LNCaP clone FGC (cell line): ENCODE measurements at places on chromosomes 2 and 18.
A peak's percentile ranks its signal among the peaks of the same experiment; 100 is the strongest.

DNA sequence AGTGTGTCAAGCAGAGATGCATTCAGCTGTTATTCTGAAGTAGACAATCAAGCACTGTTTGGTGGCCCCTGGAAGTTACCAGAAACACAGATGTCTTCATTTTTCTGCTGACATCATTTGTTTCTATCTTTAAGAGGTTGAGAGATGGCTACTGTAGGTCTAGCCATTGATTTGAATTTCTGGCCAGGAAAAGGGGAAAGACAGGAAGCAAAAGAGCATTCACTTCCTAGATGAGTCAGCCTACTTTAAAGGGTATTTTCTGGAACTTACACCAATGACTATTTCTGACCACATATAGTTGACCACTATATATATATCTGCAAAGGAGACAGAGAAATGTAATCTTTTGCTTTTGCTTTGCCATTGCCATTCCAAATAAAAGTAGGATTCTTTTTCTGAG lies 900.1 kb upstream of the SOX11 start:
- DNase-seq: no peak

DNA sequence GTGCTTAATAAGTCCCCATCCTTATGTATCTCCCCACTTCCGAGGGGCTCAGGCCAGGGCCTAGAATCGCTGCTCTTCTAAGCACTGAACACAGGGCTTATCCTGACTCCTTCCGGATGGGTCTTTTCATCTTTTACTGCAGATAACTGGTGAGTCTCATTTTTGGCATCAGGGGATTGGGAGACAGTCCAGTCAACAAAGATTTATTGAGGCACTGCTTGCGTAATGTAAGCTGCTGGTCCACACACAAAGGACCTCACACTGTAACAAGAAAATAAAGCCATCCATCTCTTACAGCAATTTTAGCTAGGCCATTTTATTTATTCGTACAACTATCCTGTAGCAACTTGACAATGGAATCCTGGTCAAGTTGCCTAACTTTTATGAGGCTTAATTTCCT lies 600.5 kb downstream of the CNTNAP5 start:
- DNase-seq: no peak

DNA sequence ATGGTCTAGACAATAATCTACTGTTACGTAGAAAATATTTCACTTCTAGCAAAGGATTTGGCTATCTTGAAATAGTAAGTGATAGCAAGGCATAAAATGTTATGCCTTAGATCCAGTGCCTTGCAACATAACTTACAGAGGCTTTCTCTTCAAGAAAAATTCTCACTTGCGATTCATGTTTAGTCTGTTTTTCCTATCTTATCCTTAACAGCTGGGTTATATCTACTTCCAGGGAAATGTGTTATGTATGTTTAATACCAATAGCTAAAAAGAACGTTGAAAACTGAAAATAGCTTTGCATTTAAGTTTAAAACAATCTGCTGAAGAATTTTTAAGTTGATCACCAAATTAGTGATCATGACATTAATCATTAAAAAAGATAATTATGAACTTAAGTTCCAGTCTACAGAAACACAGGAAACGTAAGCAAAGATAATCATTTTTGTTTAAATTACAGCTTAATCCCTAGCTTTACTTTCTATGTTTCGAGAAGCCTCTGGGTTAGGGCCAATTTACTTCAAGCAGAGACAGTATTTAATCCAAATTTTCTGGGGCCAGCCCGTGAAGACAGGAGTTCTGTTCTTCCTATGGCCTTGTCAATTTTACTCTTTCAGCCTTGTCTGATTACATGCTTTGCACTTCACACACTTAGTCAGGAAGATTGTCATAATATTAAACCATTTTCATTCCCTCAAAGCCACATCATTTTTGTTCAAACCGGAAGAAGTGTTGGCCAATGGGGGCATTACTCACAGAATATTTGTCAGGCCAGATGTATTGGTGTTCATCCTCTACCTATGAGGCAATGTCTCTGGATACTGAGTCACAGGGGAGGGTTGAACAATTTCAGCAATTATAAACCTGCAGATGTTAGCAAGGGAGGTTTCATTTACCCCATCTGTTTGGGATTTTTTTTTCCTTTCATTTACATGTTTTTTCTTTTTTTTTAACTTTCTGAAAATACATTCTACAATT lies 1132.9 kb upstream of the ZEB2 start:
- DNase-seq: no peak

DNA sequence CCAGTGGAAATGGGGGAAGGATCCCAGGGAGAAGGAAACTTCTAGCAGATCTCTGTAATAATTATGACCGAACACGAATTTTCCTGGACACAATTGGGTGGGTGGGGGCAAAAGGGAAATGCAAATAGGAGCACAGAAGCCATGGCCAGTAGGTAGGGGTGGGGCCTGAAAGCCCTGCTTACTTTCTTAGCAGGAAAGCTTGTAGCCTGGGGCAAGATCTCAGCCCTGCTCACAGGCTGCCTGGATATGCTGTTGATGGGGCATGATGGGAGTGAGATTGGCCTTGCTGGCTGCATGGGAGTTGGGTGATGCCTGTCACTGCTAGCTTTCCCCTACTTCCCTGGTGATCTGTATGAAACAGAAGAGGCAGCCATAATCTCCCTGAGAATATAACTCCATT lies 45.9 kb upstream of the SPOPL start:
- no peak for DNase-seq

- DNase-seq: no peak
Measured at GRCh38 chr2:146506851-146507250, 1338.0 kb upstream of the ACVR2A start.

DNA sequence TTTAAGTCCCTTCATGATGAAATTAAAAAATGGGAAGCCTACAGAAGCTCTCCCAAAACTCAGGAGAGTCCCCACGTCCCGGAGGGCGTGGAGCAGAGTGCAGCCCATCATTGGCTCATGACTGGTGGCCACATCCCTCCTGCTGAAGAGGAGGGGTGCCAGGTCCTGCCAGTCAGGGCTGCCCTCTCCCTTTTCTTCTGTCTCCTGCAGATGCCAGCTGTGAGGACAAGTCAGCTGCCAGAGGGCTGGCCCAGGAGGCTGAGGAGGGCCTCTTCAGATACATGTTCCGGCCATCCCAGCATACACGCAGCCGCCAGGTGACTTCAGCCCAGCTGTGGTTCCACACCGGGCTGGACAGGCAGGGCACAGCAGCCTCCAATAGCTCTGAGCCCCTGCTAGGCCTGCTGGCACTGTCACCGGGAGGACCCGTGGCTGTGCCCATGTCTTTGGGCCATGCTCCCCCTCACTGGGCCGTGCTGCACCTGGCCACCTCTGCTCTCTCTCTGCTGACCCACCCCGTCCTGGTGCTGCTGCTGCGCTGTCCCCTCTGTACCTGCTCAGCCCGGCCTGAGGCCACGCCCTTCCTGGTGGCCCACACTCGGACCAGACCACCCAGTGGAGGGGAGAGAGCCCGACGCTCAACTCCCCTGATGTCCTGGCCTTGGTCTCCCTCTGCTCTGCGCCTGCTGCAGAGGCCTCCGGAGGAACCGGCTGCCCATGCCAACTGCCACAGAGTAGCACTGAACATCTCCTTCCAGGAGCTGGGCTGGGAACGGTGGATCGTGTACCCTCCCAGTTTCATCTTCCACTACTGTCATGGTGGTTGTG lies 2.6 kb downstream of the INHA start:
- no peak for DNase-seq

- DNase-seq: no peak
Measured at GRCh38 chr18:63119647-63120046, 199.9 kb downstream of the BCL2 start.

DNA sequence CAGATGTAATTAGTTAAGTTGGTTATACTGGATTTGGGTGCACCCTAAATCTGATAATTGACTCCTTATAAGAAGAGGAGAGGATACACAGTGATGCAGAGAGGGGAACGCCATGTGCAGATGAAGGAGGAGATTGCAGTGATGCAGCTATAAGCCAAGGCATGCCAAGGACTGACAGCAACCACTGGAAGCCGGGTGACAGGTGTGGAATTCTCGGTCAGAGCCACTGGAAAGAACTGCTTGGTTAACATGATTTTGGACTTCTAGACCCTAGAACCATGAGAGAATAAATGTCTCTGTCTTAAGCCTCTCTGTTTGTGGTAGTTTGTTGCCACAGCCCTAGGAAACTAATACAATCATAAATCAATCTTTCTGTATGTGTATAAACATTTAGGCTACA lies 403.3 kb upstream of the CDH20 start:
- DNase-seq: no peak

DNA sequence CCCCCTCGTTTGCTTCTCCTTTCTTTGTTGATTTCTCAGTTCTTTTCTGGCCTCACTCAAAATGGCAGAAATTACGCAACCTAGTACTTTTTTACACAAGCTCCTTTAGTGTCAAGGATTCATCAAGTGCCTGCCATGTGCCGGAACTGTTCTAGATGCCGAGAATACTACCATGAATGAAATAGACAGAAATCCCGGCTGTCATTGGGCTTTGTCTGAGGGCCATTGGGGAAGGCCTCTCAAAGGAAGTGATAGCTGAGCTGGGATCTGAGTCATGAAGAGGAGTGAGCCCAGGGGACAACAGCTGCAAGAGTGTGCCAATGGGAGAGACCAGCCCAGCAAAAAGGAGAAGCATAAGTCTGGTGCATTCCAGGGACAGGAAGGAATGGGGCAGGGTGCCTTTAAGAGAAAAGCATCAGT lies 34.3 kb upstream of the PPP1CB start:
- DNase-seq: no peak

- peak; percentile 81 for DNase-seq
Measured at GRCh38 chr2:235666213-235666781, 172.5 kb downstream of the AGAP1 start.

- DNase-seq: no peak
Measured at GRCh38 chr2:28447943-28448792, 47.7 kb upstream of the PLB1 start.

DNA sequence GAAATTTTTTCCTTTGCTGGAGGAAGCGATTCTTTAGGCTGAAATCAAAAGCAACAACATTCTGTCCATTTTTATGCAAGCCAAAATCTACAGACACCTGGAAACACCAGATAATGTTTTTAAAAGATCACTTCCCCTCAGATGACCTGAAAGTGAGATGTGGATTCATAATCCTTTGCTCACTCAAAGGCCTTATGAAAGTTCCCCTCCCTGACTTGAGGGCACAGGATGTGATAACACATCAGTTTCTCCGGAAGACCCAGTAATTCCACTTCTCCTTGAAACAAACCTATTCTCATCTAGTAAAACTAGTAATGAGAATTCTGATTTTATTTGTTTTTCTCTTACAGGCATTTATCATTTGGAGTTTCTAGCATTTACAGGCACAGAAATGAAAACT lies 218.3 kb upstream of the RND3 start:
- DNase-seq: no peak

- DNase-seq: no peak
Measured at GRCh38 chr2:8462280-8462679, 219.6 kb upstream of the ID2 start.

DNA sequence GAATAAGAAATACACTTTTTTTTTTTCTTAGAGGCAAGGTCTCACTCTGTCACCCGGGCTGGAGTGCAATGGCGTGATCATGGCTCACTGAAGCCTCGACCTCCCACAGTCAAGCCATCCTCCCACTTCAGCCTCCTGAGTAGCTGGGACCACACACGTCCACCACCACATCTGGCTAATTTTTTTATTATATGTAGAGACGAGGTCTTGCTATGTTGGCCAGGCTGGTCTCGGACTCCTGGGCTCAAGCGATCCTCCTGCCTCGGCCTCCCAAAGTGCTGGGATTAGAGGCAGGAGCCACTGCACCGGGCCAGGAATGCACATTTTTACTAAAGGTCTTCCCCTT lies 2.4 kb downstream of the TGOLN2 start:
- DNase-seq: no peak

DNA sequence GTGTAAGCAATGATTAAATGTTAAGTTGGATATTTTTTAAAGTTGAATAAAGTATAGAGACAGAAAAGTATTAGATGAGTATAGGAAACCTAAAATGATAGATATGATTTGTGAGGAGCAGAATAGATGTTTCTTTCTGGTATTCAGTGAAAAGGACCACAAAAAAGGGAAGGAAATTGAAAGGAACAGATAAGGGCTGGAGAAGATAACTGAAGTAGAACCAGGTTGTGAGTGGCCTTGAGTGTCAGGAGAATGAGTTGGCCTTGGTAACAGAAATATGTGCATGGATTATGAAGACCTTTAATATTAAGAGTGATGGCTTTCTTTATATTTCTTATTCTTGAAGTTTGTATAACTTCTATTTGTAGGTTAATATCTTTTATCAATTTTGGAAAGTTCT lies 543.5 kb downstream of the METTL4 start:
- DNase-seq: no peak

GRCh38 chr2:151067658-151068369 lies 193.8 kb downstream of the RBM43 start:
- DNase-seq: no peak

DNA sequence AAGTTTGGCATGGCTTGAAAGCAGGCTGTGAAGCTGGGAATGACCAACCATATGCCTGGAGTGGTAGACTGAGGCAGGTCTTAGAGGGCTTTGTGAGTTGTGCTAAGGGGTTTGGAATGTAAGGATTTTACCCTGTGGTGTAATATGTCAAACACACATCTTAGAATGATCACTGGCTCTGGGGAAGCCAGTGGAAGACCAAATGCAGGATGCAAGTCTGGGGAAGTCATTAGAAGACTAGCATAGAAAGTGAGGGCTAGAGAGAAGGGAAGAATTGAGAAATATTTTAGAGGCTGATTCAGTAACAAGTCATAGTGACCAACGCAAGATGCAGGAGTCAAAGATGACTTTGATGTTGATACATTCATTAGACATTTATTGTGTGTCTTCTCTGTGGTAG lies 3.5 kb upstream of the FHOD3 start:
- no peak for DNase-seq

- no peak for DNase-seq
Measured at GRCh38 chr2:178747767-178748166, 59.5 kb downstream of the TTN start.

DNA sequence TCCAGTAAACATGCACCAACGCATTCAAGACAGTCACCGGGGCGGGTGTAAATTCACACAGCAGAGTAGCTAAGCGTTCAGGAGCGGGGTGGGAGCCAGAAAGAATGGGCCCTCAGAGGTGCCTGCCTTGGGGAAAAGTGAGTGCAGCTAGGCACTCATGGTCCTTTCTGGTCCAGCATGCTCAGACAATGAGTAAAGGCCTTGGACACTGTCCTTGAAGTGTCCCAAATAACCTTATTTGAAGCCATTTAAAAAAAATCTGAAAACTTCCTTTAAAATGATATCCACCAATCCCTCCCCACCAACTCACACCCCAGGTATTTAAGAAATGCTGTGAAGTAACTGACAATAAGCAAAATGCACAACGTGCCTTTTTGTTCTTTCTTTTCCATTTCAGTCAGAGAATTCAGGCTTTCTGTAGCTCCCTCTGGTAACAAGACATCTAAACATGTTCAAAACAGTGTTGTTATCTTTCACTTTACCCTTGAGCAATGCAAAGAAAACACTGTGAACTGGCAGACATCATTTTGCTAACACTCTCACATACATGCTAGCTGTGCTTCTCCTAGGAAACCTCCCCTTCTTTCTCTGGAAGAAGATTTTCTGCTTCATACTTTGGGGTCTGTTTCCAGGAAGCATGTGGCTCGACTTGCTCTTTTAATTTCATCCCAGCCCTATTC lies 445.1 kb upstream of the SPRED2 start:
- DNase-seq: no peak
